ENCODE measurements at places on chromosomes 6 and 20.

DNA sequence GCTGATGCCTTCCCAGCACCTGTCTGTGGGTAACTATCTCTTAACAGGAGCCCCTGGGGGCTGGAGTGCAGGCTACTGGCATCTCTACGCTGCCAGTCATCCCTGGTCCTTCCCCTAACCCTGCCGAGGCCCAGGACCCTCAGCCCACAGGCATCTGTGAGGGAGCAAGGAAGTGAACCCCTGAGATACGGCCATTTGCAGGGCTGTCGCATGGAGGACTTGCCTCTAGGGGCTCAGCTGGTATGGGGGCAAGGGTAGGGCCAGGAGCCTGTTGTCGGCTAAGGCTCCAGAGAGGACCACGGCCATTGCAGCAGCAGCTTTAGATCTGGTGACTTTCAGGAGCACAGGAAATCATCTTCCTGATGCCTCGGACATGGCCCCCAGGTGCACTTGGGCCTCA is 49.7 kb downstream of the MAP3K4 start:
- DNase-seq, result no peak

DNA sequence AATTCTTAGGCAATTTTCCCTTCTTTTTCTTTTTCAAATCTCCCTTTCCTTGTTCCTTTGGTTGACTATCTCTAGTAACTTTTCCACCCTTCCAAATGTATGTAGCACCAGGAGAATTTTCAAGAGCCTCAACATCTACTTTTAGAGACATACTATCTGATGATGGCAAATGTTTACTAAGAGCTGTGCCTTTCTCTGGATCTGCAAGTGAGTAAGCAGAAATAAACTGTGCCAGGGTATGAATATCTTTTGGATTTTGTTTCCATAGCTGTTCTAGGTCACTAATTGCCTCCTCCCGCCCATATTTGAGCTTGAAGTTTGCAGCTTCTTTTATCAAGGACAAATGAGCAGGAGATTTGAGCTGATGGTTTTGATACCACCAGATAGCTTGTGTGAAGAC is 69.5 kb downstream of the GTF2H5 start:
- DNase-seq, result no peak

- DNase-seq, result peak; percentile 62
These were observed 1.5 kb downstream of the ZNFX1 start for GRCh38 chr20:49276161-49276960.

DNA sequence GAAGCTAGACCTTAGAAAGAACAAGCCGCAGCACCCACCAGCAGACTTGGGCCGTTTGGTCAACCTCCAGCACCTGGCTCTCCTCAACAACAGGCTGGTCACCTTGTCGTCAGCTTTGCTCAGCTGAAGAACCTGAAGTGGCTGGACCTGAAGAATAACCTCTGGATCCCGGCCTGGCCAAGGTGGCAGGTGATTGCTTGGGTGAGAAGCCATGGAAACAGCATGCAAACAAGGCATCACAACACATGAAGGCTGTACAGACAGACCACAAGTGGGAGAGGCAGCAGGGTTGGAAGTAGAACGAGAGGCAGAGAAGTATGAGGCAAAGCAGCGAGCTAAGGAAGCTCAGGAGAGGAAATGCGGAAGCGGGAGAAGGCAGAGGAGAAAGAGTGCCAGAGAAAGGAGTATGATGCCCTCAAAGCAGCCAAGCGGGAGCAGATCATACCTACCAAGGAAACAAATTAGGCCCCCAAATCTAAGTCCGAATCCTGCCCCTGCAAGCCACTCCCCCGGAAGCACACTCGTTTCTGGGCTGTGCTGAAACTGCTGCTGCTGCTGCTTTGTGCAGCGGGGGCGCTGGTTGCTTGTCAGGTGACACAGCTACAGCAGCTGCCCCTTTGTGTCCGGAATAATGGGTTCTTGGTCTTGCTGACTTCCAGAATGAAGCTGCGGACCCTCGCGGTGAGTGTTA is 121.6 kb upstream of the LGSN start:
- no peak for DNase-seq

DNA sequence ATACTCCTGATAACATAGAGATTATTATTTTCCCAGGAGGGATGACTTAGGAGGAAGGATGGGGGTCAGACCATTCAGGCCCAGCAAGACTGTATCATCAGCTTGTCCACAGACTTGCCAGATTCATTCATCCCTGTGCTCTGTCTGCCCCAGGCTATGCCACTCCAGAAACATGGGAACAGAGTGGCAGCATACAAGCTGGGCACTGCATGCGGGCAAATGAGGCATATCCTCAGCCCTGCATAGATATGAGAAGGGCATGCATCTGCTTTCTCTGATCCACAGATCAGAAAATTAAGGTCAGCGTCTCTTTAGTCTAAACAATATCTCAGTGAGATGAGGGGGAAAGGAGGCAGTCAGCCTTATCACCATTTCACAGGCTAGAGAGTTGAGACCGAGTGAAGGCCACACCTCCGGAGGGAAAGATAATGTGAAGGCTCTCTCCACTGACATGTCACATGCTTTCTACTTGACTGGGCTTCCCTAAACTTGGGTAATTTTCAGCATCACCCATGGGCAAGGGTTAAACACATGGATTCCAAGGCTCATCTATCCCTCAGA is 140.5 kb downstream of the TFAP2B start:
- DNase-seq, result no peak

All from stimulated activated CD8-positive, alpha-beta memory T cell treated with anti-CD3 and anti-CD28 coated beads, Interleukin-15, amount 100 ng/mL, for 4 hours (primary cell).